ENCODE measurements at places on chromosomes 11 and 22. TPM values are rescaled to one million over a fixed set of nuclear protein-coding genes. Genes with fewer than 3 reads are reported as not detected.

The RBMXL2 gene
- not detected for total RNA-seq

The FOSL1 gene
- 144 TPM for total RNA-seq

The NRIP3 gene
- total RNA-seq = 0.98 TPM

The FAU gene
- total RNA-seq = 660 TPM

The KIRREL3 gene
- 8.8 TPM for total RNA-seq

The ZNF280B gene
- 1.5 TPM for total RNA-seq

The SAAL1 gene
- 36.2 TPM for total RNA-seq

The OTOG gene
- total RNA-seq = not detected

The CHRM1 gene
- not detected for total RNA-seq

The TTLL8 gene
- not detected for total RNA-seq

The NAALADL1 gene
- not detected for total RNA-seq

The DRD2 gene
- total RNA-seq = not detected

The LBHD1 gene
- 4.8 TPM for total RNA-seq

The PLEKHB1 gene
- total RNA-seq = 1.4 TPM

The CRYBA4 gene
- not detected for total RNA-seq

The TH gene
- total RNA-seq = not detected

The KRTAP5-1 gene
- not detected for total RNA-seq

The CARNS1 gene
- total RNA-seq = 0.08 TPM

The YPEL4 gene
- total RNA-seq = 0.27 TPM

The DDX6 gene
- 17.8 TPM for total RNA-seq

The POLDIP3 gene
- total RNA-seq = 42.0 TPM

The PNPLA5 gene
- total RNA-seq = not detected

The TSSK2 gene
- total RNA-seq = not detected

The RASD2 gene
- total RNA-seq = 1.1 TPM

The CHRM4 gene
- 0.40 TPM for total RNA-seq

The SLC37A2 gene
- 0.09 TPM for total RNA-seq

The RFPL3 gene
- not detected for total RNA-seq

The CNGA4 gene
- not detected for total RNA-seq

The APOL1 gene
- total RNA-seq = 13.4 TPM

The P2RY2 gene
- 10.7 TPM for total RNA-seq

The CLMP gene
- 22.1 TPM for total RNA-seq

The UCP3 gene
- total RNA-seq = 1.4 TPM

The OR6M1 gene
- not detected for total RNA-seq

The BEST1 gene
- 2.3 TPM for total RNA-seq

The GAB4 gene
- total RNA-seq = not detected

The LUZP2 gene
- total RNA-seq = not detected

The THY1 gene
- total RNA-seq = 14.4 TPM

The NEFH gene
- not detected for total RNA-seq

The PPP1R14B gene
- total RNA-seq = 246 TPM

The H19 gene
- total RNA-seq = 12.4 TPM

The UBQLNL gene
- total RNA-seq = not detected

The OR52I1 gene
- not detected for total RNA-seq

The ASCL2 gene
- total RNA-seq = not detected

The HEPHL1 gene
- total RNA-seq = not detected

The HBE1 gene
- not detected for total RNA-seq

The RFPL1 gene
- not detected for total RNA-seq

The FCHSD2 gene
- 8.7 TPM for total RNA-seq

The RIMBP3B gene
- 0.67 TPM for total RNA-seq

The HSPB2 gene
- not detected for total RNA-seq

The EFCAB6 gene
- total RNA-seq = 0.34 TPM

The SCGB1D2 gene
- not detected for total RNA-seq

The KCNE3 gene
- not detected for total RNA-seq

The JHY gene
- total RNA-seq = 3.2 TPM

The ANO5 gene
- 1.2 TPM for total RNA-seq
